Globus pallidus (tissue), 1 donor: ENCODE measurements at places on chromosomes 2 and 18.
A peak's percentile ranks its signal among the peaks of the same experiment; 100 is the strongest.

- no peak for DNase-seq
Observed at GRCh38 chr18:38750751-38751150, 1185.2 kb upstream of the CELF4 start.

- no peak for DNase-seq
Observed at GRCh38 chr18:79574938-79575525, 104.6 kb upstream of the CTDP1 start.

GRCh38 chr2:26671691-26672090 is 20.8 kb upstream of the KCNK3 start:
- DNase-seq, result no peak

DNA sequence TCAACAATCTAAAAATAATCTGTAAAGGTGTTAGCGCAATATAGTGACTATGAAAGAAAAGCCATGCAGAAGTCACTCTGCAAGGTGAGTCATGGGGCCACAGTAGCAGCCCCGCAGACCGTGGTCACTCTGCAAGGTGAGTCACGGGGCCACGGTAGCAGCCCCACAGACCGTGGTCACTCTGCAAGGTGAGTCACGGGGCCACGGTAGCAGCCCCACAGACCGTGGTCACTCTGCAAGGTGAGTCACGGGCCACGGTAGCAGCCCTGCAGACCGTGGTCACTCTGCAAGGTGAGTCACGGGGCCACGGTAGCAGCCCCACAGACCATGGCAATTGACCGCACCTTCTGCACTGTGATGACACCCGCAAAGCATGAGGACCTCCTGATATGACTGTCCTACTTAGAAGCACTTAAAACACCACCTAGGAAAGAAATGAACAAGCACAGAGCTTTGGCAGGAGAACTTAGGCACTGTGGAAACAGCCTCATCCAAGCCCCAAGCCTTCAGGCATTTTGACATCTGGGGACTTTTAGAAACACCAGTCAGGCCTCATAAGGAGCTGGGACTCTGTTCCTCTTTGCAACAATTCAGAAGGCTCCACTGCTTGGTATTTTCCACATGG is 70.1 kb downstream of the LDLRAD4 start:
- DNase-seq, result no peak

- DNase-seq, result no peak
Observed at GRCh38 chr2:99495115-99495860, 5.5 kb upstream of the REV1 start.

DNA sequence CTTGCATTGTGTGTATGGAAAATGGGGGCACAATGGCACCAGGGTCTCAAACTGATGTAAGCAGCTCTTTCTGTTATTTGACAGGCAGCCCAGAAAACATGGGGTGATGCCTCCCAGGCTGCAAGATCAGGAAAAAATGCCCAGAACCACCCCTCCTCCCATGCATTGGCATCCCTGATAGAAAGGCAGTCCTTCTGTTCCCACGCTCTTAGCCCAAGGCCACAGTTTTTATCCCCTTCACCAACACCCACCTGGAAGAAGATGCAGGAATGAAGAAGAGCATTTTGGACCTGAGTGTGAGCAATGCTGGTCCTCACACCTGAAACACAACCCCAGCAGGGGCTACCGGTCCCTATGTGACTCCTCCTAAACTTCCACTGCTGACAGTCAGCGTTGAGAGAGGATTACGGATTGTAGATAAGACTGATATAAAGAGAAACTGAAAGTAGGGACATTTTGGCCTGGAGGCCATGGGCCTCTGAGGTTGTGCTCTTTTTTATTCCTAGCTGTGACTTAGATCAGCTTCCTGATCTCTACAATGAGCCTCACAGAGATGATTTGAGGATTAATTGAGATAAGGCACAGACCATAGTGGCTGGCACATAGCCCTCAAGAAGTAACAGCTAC is 386.0 kb upstream of the ATP5MC3 start:
- no peak for DNase-seq

GRCh38 chr18:61984349-61984748 is 91.5 kb upstream of the RNF152 start:
- no peak for DNase-seq

GRCh38 chr2:240795454-240795853 is 24.6 kb downstream of the KIF1A start:
- DNase-seq, result no peak

DNA sequence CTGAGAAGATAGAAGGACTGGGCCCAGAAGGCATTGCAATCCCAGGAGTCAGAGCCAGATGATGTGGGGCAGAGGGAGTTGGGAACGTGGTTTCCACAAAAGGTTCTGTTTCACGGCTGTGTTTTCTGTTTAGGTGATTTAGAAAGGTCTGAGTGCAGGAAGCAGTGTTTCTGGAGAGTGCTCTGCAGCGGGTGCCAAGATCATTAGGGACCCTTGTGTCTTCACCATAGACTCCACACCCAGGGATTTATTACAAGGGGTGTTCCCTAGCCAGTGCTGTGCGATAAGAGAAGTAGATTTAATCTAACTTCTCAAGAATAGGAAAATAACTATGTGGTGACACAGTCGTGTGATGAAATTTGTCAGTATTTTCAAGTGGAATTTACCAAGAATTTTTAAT is 221.1 kb upstream of the TPO start:
- no peak for DNase-seq

DNA sequence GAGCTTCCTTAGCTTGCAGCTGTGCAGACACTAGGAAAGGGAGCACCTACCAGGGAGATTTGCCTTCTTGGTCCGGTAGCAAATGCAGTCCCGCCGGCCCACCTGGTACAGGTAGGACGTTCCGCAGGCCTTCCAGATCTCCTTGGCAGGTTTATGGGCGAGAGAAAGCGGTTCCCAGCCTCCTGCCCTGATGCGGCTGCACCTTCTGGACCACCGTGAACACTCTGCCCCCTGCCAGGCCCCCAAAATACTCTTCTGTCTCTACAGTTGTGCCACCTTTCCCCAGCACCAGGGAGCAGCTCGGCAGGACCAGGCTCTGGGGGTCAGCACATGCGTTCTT is 67.4 kb downstream of the HNRNPLL start:
- DNase-seq, result no peak

GRCh38 chr2:151380580-151381235 is 23.3 kb downstream of the TNFAIP6 start:
- no peak for DNase-seq

GRCh38 chr18:76212960-76213359 is 282.1 kb downstream of the ZNF516 start:
- DNase-seq, result no peak

DNA sequence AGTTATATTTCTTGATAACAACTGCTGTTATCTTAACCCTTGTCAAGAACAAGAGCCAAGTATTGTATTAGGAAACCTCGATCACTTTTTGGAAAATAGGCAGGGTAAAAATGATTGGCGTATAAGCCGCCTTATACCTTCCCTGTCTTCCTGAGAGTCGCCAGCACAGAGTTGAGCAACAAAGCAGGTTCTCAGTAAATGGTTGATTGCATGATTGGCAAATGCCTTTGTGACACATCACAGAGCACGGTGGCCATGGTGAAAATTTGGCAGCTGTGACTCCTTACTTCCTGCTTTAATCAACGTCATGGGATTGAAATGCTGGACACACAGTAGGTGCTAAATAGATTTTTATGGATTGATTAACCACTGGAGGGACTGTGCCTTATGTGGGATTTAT is 3.9 kb upstream of the KLHL29 start:
- DNase-seq, result no peak

GRCh38 chr2:234142530-234142929 is 92.0 kb downstream of the SPP2 start:
- DNase-seq, result no peak

DNA sequence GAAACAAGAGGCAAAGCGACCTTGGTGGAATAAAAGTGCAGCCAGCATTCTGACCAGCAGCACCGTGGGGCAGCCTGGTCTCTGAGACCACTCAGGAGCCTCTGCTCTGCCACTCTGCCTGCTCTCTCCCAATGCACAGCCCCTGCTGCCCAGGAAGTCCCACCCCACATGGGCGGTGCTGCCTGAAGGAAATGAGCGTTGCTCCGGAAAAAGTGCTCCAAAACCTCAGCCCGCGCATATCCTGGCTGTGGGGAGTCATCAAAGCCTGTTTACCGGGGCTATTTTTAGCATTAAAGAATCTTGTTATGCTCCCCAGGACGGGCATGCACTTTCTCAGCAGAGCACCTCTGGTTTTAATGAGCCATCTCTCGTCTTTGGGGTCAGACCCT is 54.5 kb downstream of the EPAS1 start:
- DNase-seq, result no peak

- DNase-seq, result no peak
Observed at GRCh38 chr2:123695426-123695825, 329.7 kb upstream of the CNTNAP5 start.

GRCh38 chr18:10420561-10421352 is 33.7 kb upstream of the APCDD1 start:
- DNase-seq, result no peak

GRCh38 chr18:62720048-62720447 is 4.7 kb downstream of the PHLPP1 start:
- peak; percentile 60 for DNase-seq

- DNase-seq, result no peak
Observed at GRCh38 chr2:200966770-200967169, 3.3 kb upstream of the ORC2 start.

DNA sequence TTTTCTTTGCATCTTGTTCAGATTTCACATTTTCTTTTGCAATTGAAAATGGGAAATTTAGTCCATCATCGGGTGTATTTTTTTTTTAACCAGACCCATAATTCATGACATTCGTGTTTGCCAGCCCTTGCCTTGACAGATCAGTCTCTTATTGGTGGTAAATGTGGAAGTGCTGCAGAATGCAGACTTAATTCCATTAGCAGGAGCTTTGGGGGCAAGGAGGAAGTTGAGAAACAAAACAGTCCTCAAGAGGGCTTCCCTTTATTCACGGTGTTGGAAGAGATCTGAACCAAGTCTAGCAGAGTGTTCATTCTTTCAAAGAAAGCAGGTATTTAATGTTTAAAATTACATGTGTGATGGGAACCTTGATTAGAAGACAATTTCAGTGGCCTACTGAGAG is 16.6 kb upstream of the RPE start:
- peak; percentile 24 for DNase-seq

DNA sequence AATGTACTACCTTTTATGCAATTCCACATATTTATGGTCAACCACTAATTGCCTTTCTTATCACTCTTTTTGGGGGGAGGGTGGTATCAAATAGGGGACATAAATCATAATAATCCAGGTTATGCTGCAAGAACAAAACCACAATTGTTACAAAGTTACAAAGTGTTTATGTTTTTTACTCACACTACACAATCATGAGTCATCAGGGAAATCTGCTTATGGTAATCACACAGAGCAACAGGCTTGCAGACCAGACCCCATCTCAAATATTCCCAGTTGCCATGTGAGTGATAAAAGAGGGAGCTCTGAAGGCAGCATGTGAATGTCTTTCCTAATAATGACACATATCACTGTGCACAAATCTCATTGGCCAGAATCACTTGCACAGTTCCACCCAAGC is 304.7 kb upstream of the TMEFF2 start:
- no peak for DNase-seq

DNA sequence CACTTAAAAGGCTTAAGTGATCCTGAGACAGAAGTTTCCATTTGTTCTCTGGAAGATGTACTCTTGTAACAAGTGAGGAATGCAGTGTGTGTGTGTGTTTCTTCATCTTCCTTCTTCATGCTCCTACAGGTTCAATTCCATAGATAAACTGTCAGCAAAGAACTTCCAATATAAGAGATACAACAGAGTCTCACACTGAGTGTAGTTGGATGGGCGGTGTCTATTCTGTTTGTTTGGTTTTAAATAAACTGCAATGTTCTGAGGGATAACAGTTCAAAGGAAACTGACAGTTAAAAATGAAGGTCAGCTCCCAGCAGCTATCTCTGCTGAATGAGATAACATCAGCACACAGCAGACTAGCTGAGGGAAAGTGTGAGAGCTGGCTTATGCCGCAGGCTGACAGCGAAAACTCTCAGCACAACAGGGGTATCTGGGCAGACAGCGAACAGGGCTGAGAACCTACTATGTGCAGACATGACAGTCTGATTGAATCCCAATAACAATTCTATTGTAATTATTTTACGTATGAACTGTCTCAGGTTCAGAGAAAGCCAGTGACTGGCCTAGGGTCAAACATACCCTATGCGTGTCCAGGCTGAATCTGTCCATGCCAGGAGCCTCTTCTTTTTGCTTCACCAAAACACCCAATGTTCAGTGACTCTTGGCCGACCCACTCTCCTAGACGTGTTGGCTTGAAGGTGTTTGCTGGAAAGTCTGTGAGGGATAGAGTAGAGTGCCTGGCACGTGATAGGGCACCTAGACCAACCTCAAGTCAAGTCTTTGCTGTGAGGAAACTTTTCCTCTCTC is 201.9 kb upstream of the TRIB2 start:
- no peak for DNase-seq

DNA sequence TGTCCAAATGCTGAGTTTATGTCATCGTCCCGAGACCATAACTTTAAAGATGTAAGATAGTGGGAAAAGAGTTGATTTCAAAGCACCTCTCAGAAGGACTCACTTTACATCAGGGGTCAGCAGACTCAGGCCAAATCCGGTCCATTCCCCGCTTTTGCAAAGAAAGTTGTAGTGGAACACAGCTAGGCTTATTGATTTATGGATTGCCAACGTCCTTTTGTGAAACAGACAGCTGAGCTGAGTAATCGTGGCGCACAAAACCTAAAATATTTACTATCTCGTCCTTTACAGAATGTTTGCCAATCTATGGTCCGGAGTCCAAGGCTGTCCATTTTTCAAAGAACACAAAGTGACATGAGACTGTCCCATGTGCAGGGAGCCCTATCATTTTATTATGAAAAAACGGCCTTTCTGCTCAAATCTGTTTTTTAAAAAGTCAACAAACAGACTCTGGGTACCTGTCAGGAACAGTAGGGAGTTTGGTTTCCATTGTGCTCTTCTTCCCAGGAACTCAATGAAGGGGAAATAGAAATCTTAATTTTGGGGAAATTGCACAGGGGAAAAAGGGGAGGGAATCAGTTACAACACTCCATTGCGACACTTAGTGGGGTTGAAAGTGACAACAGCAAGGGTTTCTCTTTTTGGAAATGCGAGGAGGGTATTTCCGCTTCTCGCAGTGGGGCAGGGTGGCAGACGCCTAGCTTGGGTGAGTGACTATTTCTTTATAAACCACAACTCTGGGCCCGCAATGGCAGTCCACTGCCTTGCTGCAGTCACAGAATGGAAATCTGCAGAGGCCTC is at the start of gene IL1RN:
Gene IL1RN, plus strand, starts transcription at position 754 of the 801 bp plus-strand sequence. Its CDS starts 27 bp downstream, at position 781.
- DNase-seq, result peak; percentile 40

DNA sequence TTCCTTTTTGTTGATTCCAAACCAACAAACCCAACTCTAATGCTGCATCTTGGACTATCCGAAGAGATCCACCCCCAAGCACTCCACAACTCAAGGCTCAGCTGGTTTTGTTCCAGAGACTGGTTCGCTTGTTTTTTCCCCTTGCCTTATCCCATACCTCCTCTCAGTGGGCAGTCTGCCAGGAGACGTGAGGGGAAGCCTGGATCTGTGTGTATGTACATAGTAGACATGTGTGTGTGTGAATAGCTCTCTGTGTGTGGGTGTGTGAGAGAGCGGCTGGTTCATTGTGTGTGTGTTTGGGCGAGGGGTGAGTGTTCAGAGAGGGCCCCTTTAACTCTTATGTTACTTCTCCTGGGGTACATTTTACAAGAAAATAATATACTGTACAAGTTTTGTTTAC is 94.4 kb downstream of the NRP2 start:
- DNase-seq, result no peak
